Mesothelial cell of epicardium (in vitro differentiated cells): ENCODE measurements at places on chromosomes 12 and 14. TPM values are rescaled to one million over a fixed set of nuclear protein-coding genes. Genes with fewer than 3 reads are reported as not detected.

GRCh38 chr12:82866946-82867345 lies 180.2 kb downstream of the TMTC2 start:
- no peak for DNase-seq

- DNase-seq = no peak
Observed at GRCh38 chr14:35539969-35540368, 6.0 kb downstream of the INSM2 start.

GRCh38 chr12:124862768-124863415 lies 772 bp downstream of the SCARB1 start:
- no peak for DNase-seq

DNA sequence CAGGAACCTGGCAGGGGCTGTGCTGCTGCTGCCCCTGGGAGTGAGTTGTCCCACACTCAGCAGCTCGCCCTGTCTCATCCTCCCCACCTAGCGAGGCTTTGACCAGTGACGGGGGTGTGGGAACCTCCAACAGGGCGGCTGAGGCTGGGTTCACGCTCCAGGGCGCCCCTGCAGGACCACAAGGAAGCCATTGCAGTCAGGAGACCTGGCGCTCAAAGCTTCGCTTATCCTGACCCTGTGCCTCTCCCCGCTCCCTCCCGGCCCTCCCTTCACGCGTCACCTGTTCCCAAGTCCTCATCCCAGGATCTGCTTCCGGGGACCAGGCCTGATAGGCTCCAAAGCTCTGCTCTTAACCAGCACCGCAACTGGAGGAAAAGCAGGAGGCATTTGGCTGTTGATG lies 272.0 kb upstream of the SFSWAP start:
- peak; percentile 19 for DNase-seq

DNA sequence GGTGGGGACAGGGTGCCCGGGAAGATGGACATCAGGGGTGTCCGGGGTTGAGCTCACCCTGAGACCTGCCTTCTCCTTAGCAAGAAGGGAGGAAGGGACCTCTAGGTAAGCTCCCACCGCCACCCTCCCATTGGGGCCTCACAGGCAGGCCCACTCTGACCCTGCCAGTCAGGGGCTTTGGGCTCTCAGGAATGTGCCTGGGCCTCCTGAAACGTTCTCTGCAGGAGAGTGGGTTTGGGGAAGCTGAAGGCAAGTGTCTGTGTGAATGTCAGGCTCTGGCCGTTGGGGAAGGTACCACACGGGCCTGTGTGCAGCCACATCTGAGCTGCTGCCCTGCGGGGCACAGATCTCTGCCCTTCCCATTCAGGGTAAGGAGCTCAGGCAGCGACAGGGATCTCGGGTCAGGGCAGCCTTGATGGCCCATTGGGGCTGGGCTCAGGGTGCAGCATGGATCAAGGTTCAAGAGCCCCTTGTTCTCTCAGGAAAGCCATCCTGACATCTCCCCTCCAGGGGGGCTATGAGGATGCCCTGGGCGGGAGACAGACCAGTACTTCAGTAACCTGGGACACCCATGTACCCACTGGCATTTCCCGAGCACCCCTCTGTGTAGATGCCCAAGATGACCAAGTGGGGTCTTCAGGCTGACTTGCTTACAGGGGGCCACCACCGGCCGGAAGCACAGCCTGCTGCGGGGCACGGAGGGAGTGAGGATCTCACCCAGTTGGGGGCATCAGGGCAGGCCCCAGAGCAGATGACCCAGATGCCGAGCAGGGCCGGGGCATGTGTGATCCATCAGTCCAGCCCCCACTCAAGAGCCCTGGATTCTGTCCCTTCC lies 29.7 kb downstream of the FAM222A start:
- DNase-seq = peak; percentile 8

GRCh38 chr12:124361074-124361970 lies 66.4 kb downstream of the RFLNA start:
- no peak for DNase-seq

DNA sequence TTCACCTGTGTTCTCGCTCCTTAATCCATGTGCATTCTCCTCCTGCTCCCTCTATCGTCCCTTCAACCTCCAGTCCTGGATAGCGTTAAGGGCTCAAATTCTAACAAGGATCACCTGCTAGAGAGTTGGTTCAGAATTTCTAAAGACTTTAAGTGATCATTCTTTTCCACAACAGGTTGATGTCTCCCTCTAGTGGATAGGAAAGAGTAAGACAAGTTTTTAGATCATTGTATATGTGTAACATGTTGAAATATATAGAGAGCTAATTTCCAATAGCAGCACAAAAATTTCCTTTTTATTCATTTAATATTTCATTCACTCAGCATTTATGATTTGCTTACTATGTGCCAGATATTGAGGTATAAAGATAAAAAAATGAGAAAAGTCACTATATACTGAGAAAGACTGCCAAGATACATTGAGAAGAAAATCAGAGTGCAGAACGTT lies 9.3 kb upstream of the ESR2 start:
- no peak for DNase-seq

DNA sequence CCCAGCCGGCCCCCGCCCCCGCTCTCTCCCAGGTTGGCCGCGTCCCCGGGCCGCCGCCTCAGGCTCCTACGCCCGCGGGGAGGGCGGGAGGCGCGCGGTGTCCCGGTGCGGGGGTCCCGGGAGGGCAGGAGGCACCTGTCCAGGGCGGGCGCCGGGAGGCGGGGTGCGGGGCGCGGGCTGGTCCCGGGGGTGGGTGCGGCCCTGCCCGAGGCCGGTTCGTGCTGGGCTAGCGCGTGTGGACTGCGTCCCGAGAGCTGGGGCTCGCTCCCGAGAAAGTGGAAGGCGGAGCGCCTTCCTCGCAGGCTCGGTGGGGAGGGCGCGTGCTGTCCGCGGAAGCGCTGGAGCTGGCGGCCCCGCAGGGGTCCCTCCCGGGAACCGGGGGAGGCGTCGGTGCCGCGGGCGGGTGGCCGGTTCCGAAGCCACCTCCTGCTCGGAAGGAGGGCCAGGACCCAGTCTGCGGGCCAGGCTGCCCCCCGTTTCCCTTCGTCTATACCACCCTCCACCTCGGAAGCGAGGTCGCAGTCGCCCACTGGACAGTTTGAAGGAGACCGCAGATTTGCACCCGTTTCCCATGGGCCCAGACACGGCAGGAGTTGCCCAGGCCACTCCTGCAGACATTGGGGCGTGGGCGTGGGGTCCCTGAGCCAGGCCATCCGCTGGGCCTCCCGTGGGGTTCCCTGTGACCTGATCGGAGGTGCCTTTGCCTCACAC lies 636 bp downstream of the ZFYVE21 start:
- DNase-seq = no peak

- DNase-seq = no peak
Observed at GRCh38 chr14:75372260-75372659, 55.6 kb upstream of the JDP2 start.

DNA sequence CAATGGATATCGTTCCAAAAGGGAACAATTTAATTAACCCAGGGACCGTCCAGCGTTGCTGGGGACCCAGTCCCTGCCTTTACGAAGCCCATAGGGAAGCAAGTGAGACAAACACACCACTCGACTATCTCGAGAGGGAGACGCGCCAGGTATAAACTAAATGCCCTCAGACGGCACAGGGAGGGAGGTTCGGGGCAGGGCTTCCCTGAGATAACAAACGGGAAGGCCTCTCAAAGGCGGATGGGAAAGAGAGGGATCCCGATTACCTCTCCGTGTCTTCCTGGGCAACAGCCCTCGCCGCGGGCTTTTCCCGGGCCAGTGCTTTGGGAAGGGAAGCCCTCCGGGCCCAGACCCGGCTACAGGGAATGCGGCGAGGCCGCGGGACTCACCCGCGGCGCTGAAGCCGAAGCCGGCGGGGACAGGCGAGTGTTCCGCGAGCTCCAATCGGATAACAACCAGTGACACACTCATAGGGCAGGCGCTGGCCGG lies 390 bp downstream of the BRAP start:
- no peak for DNase-seq

GRCh38 chr12:53224061-53224896 lies 7.7 kb downstream of the RARG start:
- DNase-seq = no peak

GRCh38 chr12:67921286-67921685 lies 68.0 kb upstream of the IFNG-AS1 start:
- DNase-seq = no peak

- no peak for DNase-seq
Observed at GRCh38 chr12:103877288-103877687, 36.3 kb upstream of the NT5DC3 start.

DNA sequence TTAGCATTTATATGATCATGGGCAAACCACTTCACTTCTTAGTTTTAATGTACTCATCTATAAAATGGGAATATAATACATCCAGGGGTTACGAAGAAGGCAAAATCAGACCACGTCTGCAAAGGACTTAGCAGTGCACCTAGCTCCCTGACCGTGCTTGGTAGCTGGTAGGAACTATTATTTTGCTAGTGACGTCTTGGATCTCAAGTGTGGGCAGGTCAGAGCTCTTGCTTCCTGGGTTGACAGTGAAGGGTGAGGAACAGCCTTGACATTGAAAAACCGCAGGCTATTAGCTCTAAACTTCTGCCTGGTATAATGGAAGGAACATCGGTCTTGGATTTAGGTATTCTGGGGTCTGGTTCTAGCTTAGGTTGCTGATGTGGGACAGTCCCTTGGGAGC lies 89.3 kb upstream of the MED13L start:
- DNase-seq = no peak

- no peak for DNase-seq
Observed at GRCh38 chr12:68888243-68888642, 44.7 kb downstream of the CPM start.

DNA sequence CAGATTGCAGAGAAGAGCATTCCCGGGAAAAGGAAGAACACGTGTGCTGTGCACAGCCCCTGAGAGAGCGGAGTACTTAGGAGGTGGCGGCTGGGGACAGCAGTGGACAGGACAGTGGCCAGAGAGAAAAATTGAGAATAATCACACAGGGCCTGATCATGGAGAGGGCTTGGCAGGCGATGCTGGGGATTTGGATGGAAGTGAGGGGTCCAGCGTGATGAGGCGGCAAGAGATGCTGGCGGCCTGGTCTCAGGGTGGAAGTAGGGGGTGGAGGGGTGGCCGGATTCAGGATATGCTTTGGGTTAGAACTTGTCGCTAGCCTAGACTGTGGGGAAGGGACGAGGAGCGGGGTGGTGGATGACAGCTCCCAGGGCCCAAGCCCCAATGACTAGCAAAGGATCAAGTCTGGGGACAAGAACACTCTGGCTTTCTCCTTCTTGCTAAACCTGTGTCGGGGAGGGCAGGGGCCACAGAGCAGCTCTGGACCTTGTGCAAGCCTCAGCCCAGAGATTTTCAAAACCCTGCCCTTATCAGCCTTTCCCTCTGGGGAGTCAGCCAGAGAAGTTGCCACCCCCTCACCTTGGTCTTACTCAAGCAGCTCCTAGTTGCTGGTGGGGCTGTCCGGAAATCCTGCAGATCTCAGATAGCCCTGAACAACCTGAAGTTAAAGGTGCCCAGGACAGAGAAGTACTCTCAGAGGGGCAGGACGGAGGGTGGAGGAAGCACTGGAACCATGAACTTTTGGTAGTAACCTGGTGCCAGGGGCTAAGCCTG lies 1.3 kb downstream of the HVCN1 start:
- no peak for DNase-seq

GRCh38 chr12:120138366-120138765 lies 21.8 kb upstream of the RAB35 start:
- DNase-seq = no peak

- no peak for DNase-seq
Observed at GRCh38 chr12:104577581-104577981, 120.8 kb downstream of the CHST11 start.

- DNase-seq = no peak
Observed at GRCh38 chr12:120677765-120678473, 9.0 kb upstream of the MLEC start.

- peak; percentile 97 for DNase-seq
Observed at GRCh38 chr14:104826189-104826860, 25.4 kb downstream of the ZBTB42 start.

- DNase-seq = no peak
Observed at GRCh38 chr12:23340351-23340750, 609.1 kb downstream of the SOX5 start.

- DNase-seq = no peak
Observed at GRCh38 chr14:39186941-39187525, 12.0 kb downstream of the PNN start.

GRCh38 chr12:60349232-60349978 lies 753.6 kb downstream of the SLC16A7 start:
- DNase-seq = no peak

DNA sequence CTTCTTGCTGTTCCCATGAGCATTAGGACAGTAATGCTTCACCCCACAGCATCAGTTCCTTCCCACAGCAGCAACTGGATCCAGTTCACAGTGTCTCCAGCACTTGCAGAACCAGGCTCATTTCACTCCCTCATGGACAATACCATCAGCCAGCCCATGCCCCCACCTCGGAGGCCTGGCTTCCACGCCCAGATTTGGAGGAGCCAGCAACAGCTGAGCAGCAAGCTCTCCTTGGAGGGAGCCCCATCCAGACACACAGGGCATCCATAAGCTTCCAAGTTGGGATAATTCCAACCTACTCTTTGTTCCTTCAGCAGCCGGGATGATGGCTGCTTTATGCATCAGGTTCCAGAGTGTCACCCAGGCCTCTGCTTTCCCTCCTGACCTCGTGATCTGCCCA lies 250.0 kb downstream of the GLT1D1 start:
- DNase-seq = no peak

DNA sequence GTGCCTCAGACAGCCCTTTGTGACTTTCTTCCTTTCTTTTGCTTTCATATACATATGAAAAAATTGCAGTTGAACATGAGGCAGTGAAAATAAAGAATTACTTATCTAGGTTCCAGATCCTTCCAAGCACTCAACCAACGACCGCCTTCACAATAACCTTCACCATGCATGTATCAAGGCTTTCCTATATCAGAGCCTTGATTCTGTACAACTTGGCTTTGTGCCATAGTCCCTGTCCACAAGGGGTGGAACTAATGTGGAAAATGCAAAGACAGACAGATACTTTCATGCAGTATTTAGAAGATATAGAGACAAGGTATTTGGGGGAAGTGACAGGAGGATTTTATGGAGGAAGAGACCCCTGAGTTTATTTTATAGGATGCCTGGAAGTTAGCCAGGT lies 48.6 kb upstream of the PLEKHA5 start:
- DNase-seq = no peak

The ACVR1B gene
- 31.2 to 31.3 TPM (median 31.2 TPM) in 3 replicates for total RNA-seq

The ING4 gene
- total RNA-seq = 63.5 to 69.0 TPM (median 64.2 TPM) in 3 replicates

The HHIPL1 gene
- 4.4 to 4.7 TPM (median 4.5 TPM) in 3 replicates for total RNA-seq

The RPL10L gene
- not detected in 3 replicates for total RNA-seq

The SMCO2 gene
- not detected in 3 replicates for total RNA-seq

The NR4A1 gene
- total RNA-seq = 138 to 141 TPM (median 141 TPM) in 3 replicates

The TPPP2 gene
- 0.47 to 0.58 TPM in 2 of 3 replicates, not detected in the other for total RNA-seq

The RPL36AL gene
- total RNA-seq = 148 to 149 TPM (median 149 TPM) in 3 replicates

The ASCL4 gene
- 0.16 TPM in 1 of 3 replicates, not detected in the others for total RNA-seq

The WASHC3 gene
- 27.9 to 28.8 TPM (median 28.5 TPM) in 3 replicates for total RNA-seq

The SLCO1C1 gene
- total RNA-seq = 0.58 to 1.2 TPM in 2 of 3 replicates, not detected in the other

The SH2B3 gene
- total RNA-seq = 1.6 to 2.1 TPM (median 1.7 TPM) in 3 replicates
